AG09319 (cell line): ENCODE measurements at places on chromosomes 3 and 15.

DNA sequence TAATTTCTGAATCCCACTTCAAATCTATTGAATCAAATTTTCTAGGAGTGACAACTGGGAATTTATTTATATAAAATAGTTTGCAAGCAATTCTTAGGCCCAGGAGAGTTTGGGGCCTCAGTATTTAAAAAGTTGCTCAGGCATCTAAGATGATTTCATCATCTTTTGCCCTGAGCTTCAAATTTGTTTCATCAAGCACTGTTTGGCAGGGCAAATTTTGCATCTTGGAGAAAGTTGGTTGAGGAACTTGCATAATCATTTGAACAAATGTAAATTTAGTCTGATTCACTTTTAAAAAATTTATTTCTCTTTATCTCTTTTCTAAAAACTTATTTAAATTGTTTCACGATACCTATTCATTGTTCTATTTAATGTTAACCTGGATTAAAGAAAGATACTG, 702.8 kb downstream of the SI start:
- no peak for DNase-seq

GRCh38 chr3:61724183-61724582, 162.8 kb downstream of the PTPRG start:
- DNase-seq, result no peak

- no peak for DNase-seq
Measured at GRCh38 chr15:36313021-36313420, 266.4 kb upstream of the CDIN1 start.

DNA sequence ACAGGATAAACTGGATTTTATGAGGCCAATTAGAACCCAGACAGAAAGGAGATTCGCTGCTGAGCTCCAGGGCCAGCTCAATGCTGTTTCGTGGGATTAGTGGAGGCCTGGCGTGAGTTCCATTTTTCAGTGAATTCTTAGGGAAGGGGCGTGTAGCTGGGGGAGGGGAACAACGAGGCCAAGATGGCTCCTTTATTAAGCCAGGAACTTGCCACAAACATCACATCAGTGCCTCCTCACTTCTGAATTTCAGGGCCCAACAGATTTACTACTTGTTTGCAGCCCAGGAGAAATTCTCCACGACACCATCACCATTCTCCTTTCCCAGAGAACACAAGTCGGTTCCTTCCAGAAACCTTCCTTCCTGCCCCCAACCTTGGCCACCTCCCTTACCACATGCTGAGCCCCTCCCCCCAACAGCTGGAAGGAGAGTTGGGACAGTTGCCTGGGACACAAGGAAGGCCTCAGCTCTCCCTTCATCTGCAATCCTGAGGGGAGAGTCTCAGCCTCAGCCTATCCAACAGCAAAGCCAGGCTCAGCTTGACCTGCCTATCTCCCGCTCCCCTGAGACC, 5.8 kb downstream of the IGDCC4 start:
- no peak for DNase-seq

DNA sequence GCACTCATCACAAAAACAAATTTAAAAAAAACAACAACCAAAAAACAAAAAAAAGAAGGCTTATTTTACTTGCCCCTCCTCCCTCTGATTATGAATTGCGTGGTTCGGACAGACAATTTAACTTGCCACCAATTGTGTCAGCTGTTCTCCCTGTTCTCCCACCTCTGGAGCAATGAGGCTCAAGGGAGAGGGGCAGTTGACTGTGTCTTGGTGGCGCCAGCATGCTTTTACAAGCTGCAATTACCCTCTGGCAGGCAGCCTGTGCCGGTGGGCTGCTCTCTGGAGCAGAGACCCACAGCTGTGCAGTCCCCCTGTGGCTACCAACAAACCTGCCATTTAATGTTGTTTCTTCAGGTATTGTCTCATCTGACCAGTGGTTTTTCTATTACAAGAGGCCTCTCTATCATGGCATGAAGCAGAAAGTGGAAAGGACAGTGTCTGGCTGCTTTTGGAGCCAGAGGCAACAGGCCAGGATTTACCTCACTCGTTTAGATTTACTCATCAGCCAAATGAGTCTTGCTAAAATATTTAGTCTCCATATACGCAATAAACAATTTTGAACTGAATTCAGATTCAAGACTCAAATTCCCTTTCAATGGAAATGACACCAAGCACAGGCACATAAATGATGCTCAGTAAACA, 192.0 kb upstream of the TPRG1 start:
- no peak for DNase-seq

GRCh38 chr3:125256675-125257074, 44.1 kb upstream of the SLC12A8 start:
- no peak for DNase-seq
